H4 (cell line): ENCODE measurements at places on chromosomes 16 and 17. TPM values are rescaled to one million over a fixed set of nuclear protein-coding genes. Genes with fewer than 3 reads are reported as not detected.
A peak's percentile ranks its signal among the peaks of the same experiment; 100 is the strongest.

DNA sequence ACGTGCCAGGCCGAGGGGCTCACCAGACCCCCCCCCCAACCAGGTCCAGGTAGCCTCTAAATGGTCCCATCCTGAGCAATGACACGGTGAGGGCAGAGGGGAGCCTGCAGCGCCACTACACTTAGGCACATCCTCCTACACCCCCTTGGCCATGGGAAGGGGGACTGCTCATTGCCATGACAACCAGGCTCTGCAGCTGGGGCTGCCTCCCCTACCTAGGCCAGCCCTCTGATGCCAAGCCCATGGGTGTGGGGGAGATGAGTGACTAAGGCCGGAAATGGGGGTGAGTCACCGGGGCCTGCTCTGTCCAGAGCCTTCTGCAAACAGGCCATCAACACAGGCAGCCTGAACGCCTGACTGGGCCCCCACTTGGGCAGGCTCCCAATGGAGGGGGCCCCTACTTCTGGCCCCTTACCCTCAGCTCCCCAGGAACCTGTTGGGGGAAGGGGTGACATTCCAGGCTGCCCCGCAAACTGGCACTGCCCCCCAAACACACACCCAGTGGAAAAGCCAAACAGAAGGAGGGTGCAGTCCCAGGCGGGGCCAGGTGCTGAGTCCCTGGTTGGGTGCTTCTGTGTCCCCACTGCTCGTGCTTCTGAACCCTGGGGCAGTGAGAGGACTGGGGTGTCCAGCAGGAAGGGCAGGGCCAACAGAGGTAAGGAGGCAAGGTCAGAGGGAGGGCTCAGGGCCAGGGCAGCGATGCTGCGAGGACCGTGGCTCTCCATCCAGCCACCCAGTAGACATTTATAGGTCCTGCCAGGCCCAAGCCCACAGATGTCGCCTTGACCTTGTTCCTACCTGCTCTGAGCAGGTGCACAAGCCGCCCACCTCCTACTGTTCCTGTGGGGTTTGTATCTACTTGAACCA lies 8.2 kb downstream of the PLCD3 start:
- peak; percentile 94 for DNase-seq

DNA sequence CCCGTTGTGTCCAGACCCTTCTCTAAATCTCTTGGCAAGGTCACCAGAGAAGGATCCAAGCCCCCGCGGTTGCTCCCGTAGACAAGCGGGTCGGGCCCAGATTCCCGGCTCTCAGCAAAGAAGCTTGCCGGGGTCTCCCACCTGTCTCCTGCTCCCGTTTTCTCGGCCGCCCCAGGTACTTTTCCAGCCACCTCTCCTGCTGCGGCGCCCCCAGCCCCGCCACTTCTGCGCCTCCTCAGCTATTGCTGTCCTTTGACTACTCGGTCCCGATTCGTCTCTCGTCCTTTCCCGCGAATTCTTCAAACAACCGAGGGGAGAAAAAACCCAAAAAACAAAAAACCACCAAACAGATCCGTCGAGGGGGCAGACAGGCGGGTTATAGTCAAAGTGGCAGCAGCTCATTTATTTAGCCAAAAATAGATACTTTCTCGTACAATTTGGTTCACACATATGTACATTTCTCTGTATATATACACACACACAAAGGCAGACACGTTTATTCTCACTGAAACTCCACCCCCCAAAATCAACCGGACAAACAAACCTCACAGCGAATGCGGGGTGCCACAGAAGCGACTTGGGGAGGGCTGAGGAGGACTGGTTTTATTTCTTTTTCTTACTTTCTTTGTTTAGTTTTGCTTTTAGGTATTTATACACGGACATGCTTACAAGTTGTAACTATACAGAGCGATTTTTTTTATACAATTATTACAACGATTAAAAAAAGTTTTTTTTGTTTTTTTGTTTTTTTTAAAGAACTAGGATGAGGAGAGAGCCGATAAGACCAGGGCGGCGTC lies 3.5 kb downstream of the IRX3 start:
- no peak for DNase-seq

DNA sequence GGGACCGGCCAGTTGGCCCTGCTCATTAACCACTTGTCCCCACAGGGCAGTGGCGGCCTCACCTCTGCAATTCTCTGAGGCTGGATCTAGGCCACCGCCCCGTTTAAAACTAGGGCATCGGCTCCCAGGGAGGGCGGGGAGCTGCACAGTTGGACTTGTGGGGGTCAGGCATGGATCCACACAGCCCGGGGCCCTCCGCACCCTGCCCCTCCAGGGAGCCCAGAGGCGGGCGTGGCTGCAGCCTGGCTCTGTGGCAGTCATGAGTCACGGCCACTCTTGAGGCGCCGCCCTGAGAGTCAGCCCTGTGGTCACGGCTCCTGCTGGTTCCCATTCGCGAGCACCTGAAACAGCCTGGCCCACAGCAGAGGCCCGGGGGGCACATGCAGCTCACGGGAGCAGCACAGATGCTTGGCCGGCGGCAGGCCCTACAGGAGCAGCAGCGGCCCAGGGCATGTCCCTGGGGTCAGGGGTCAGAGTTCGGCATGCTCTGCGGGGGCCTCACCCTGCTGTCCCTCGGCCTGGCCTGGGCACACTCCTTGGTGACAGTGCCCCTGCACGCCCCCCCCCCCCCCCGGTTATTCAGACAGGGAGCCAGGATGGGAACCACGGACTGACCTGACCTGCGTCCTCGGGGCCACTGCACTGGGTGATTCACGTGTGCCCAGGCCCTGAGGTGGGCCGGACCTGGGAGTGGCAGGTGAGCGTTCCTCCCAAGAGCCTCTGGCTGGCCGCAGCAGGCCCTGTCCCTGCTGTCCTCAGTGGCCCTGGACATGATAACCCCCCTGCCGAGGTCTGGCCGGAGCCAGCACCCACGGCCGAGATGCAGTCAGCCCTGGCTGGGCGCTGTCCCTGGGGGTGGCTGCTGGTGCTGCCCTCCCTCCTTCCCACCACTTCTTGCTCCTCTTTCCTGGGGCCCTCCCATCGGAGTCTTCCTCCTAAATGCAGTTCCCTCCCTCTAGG lies 8.2 kb downstream of the CAPN15 start:
- peak; percentile 60 for DNase-seq

- no peak for DNase-seq
Observed at GRCh38 chr17:79073016-79073705, 1.5 kb upstream of the ENGASE start.

DNA sequence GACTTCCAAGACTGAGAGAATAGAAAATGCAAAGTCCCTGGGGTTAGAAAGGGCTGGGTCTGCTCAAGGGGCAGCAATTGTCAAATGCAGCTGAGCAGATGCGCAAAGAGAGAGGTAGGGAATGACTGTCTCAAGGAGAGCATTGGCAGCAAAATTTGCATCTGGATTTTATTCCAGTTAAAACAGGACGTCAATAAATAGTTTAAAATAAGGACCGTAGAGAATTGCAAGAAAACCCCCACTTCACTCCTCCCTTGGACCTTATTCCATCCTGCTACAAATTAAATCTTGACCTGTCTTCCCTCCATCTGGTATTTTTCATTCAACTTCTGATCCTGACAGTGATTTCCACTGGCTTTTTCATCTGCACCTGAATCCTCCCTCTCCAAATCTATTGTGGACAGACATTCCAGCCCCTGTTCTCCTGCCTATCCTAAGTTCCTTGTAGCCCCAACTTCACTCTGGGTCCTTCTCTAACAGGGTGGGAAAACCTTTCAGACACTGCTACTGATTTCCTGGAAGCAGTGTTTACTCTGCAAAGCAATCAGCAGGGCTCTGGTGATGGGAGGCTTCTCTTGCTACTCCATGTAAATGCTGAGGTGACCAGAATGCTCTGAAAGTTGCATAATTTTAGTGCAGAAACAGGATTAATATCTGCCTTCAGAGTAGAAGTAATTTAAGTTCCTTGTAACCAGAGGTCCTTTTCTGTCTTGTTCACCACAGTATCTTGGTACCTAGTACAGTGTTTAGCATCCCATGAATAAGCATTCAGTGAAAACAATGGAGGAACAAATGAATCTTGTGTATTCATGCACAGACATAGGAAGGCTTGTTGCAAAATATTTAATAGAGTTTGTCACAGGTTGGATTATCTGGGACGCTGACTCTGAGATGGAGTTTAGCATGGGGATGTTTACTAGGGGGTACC lies 79.2 kb downstream of the CDH11 start:
- DNase-seq, result no peak

DNA sequence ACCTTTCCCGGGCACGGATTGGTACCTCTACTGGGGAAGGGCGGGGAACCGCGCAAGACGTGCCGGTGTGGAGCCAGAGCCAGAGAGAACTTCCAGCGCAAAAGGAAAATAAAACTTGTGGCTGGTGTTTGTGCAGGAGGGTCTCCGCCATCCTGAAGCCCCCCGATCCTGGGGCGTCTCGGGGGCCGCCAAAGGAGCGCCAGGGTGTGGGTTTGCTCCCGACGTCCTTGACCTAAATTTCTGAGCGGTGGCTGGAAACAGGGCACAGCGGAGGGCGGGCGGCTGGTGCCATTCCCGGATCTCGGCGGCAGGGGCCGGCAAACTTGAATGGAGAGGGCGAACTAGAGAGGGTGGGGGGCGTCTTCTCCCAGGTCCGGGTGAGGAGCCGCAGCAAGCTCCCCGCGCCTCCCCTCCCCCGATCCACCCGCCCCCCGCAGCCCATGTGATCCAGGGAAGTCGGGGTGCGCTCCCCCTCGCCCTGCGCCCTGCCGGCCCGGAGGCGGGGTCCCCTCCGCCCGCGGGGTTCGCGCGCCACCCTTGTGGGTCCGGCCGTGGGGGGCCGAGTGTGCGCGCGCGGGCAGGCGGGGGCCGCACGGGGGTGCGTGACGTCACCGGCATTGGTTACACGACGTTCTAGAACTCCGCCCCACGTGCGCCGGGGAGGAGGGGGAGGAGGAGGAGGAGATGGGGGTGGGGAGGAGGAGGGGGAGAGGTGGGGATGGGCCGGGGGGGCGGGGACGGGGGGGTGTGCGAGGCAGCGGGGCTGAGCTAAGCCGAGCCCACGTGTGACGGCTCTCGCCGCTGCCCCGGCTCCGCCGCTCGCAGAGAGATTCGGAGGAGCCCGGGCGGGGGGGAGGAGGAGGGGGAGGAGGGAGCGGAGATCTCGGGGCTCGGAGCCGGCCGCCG lies at the start of gene MSI2:
Gene MSI2 (plus strand): TSS at position 748 of the 906 bp plus-strand sequence. CDS start 220 bp downstream, outside the sequence.
- DNase-seq, result peak; percentile 88

GRCh38 chr16:19754644-19755036 lies 36.6 kb downstream of the IQCK start:
- DNase-seq, result no peak

- DNase-seq, result no peak
Observed at GRCh38 chr17:74267987-74268499, 6.0 kb upstream of the DNAI2 start.

- DNase-seq, result peak; percentile 82
Observed at GRCh38 chr17:79800325-79801155, 3.7 kb upstream of the CBX8 start.

DNA sequence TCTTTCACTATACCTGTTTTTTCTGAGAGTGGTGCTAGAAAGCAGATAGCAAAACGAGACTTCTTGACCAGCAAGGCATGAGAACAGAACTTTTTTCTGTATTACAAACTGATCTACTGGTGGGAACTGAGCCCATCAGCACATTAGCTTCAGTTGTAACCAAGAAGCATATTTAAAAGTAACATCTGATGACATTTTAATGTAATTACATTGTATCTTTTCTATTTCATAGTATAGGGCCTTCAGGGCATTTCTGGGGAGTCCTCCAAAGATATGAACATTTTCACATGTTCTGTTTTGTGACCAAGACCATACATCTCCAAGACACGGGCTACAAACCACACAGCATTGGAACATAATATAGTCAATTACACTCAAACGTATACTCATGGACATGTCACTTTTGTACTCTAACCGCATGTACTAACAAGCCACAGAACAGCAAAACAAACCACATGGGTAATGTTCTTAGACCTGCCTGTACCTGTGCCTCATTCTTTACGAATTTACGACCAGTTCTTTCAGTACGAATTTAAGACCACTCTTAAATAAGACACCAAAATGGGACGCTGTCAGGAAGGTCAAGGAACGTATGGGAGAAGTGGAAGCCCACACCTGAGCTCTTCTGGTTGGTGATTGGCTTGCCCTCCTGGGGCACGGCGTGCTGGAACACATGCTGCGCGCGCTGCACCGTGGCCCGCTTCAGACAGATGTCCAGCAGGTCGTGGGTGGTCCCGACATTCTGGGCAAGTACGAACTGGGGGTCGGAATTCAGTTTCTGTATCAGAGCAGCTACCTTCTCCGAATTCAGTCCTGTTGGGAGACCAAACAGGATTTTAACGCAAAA lies 825 bp downstream of the BLMH start:
- peak; percentile 14 for DNase-seq

- DNase-seq, result no peak
Observed at GRCh38 chr16:58586340-58587030, 43.1 kb downstream of the CNOT1 start.

Gene KRTAP4-5
- not detected in 2 replicates for total RNA-seq

DNA sequence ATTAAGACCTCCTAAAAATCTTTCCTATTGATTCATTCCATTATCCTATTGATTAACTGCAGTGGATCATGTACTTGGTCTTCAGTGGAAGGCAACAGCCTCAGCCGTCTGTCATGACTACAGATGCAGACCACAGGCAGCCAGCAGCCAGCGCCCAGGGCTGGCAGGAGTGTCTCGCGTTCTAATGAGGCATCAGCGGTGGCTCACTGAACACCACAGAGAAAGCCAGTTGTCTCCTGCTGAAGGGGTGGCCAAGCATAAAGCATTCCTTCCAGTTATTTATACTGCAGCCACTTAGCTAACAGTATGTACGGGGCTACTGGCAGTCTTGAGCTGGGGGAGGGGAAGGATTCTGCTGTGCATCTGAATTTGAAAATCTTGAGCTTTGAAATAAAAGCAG lies 214.3 kb downstream of the IRX3 start:
- no peak for DNase-seq

Gene ZNF423
- total RNA-seq, result 0.04 and 0.97 TPM in 2 replicates

- DNase-seq, result no peak
Observed at GRCh38 chr17:3759597-3760216, 36.0 kb downstream of the HASPIN start.

GRCh38 chr17:71899317-71899716 lies 221.5 kb upstream of the SOX9 start:
- no peak for DNase-seq

Gene GID4
- total RNA-seq, result 4.1 and 6.0 TPM in 2 replicates

- DNase-seq, result peak; percentile 91
Observed at GRCh38 chr16:9151597-9151996, 60.2 kb downstream of the HAPSTR1 start.
